EL (cell line): ENCODE measurements at places on chromosomes 1 and 21.
A peak's percentile ranks its signal among the peaks of the same experiment; 100 is the strongest.

- DNase-seq: peak; percentile 45
Observed at GRCh38 chr1:234620272-234621126, 10.5 kb upstream of the IRF2BP2 start.

- DNase-seq: peak; percentile 70
Observed at GRCh38 chr1:161958425-161958824, 65.2 kb downstream of the OLFML2B start.

- DNase-seq: peak; percentile 66
Observed at GRCh38 chr1:207243442-207244408, 77.8 kb upstream of the CD55 start.

DNA sequence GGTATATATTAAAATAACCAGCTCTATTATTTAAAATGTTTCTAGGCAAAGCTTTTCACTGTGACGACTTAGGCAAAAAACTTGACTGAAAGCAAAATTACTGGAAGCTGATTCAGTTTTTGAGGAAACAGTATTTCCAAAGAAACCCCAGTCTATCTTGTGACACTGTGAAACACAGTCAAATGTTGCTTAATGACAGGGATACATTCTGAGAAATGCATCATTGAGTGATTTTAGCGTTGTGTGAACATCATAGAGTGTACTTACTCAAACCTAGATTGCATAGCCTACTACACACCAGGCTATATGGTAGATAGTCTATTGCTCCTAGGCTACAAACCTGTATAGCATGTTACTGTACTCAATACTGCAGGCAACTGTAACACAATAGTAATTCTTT is 116.9 kb upstream of the KCNK1 start:
- no peak for DNase-seq

DNA sequence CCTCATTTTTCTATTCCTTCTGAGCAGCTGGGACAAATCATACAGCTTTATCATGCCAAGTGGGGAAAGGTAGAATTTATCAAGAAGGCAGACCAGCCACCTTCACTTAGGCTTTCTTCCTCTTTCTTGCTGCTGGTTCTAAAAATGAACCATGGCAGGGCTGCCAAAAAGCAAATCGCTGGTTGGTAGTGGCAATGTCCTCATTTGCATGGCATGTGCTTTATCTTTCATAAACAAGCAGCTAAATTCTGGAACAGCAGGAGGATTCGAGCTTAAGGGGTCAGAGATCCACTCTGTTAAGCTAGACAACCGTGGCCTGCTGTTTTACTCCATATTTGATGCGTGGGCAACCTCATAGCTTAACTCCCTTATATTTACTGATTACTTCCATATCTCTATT is 91.3 kb downstream of the RPE65 start:
- no peak for DNase-seq

DNA sequence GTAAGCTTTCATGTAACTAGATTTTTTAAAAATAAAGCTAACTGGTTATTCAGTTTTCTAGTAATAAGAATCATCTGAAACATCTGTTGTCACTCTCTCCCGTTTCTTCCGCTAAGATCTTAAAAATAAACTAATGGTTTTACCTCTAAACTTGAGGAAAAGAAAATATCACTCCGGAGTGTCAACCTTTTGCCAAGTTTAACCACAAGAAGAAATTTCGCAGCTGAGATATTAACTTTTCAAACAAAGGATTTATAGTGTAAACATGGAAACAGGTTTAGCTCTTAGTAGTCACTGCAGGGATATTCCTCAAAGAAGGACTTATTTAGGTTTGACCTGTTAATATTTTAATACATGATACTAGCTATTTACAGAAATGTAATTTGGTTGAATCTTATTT is 954.9 kb downstream of the ADGRL2 start:
- no peak for DNase-seq

DNA sequence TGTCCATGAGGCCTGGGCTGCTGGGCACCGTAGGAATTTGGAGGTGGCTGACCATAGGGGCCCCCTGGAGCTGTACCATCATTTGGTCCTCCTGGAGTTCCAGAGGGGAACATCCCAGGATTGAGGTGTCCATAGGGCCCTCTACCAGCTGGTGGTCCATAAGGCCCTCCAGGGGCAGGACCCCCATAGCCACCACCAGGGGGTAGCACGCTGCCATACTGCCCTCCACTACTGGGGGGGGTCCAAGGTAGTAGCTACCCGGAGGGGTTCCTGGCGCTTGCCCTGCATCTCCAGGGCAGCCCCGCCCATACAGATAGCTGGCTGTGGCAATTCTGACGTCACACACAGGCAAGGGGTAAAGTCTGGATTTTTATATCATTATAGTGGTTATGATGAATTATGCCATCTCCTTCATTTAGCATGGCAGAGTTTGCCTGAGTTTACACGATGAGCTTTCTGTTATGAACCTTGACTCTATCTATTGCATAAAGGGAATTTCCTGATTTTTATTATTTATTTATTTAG is 13.2 kb downstream of the MDM4 start:
- no peak for DNase-seq

DNA sequence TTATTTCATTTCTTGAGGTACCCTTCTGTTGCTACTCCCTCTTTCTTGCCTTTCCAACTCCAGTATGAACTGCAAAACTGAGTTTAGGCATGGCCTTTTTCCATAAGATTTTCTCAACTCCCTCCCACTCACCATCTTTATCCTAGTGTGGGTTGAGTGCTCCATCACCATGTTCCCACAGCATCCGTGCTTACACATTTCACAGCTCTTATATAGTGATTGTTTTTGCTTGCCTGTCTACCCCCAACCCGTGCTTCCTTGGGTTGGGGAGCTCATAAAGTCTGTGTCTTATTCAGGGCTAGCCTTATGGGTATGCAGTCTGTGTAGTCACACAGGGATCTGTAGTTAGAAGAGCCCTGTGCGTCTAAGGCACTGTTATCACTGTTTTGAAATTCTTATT is 68.2 kb upstream of the CCDC190 start:
- DNase-seq: no peak

- DNase-seq: peak; percentile 64
Observed at GRCh38 chr1:110011527-110012041, 22.8 kb upstream of the STRIP1 start.

DNA sequence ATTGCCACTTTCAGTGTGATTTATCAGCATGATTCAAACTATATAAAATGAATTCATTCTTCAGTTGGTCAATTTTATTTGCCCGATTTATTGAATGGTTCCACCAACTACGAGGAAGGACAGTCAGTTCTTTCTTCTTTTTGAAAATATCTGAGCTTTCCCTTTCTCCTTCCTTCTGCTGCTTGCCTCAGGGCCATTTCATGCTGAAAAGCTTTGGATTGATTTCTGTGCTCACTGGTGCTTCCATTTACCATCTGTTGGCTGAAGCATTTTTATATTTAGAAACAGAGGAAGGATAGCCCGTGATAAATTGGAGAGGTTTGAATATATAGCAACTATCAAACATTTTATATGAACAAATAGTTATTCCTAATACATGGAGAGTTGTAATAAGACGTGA is 68.9 kb upstream of the ADAMTS5 start:
- DNase-seq: no peak
